ENCODE measurements at places on chromosomes 3 and 15. TPM values are rescaled to one million over a fixed set of nuclear protein-coding genes. Genes with fewer than 3 reads are reported as not detected.

GRCh38 chr15:47885920-47886319, 168.6 kb downstream of the SEMA6D start:
- H3K4me3 ChIP-seq = no peak overlapping the region
- no peak overlapping the region for H3K27ac ChIP-seq
- no peak for DNase-seq
- H3K27me3 ChIP-seq = no peaks in the 10 kb centered on the region
- no peaks in the 10 kb centered on the region for H3K36me3 ChIP-seq

DNA sequence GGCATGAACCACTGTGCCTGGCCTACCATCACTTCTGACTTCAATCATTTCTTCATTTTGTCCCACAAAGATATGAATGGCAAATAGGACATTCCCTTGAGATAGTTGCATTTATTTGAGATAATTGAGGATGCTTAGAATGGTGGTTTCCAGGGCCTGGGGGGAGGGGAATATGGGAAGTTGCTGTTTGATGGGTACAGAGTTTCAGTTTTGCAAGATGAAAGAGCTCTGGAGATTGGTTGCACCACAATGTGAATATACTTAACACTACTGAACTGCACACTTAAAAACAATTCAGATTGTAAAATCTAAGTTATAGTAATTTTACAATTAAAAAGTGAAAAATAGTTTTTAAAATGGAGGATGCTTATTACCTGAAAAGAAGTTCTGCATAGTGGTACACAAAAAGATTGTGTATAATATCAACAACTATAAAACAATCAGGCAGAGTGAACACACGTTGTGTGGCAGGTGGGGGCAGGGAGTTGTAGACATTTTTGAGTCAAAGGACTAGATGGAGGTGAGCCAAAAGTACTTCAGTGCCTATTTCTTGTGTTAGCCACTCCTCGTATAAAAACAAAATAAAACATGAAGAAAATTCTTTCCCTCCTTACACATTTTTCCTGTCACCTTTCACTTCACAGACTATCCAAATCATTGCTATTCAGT, 18.5 kb upstream of the RIOX2 start:
- no peaks in the 10 kb centered on the region for H3K36me3 ChIP-seq
- no peak overlapping the region for H3K27ac ChIP-seq
- no peaks in the 10 kb centered on the region for H3K27me3 ChIP-seq

The DPH3 gene
- 14.4 TPM for total RNA-seq

DNA sequence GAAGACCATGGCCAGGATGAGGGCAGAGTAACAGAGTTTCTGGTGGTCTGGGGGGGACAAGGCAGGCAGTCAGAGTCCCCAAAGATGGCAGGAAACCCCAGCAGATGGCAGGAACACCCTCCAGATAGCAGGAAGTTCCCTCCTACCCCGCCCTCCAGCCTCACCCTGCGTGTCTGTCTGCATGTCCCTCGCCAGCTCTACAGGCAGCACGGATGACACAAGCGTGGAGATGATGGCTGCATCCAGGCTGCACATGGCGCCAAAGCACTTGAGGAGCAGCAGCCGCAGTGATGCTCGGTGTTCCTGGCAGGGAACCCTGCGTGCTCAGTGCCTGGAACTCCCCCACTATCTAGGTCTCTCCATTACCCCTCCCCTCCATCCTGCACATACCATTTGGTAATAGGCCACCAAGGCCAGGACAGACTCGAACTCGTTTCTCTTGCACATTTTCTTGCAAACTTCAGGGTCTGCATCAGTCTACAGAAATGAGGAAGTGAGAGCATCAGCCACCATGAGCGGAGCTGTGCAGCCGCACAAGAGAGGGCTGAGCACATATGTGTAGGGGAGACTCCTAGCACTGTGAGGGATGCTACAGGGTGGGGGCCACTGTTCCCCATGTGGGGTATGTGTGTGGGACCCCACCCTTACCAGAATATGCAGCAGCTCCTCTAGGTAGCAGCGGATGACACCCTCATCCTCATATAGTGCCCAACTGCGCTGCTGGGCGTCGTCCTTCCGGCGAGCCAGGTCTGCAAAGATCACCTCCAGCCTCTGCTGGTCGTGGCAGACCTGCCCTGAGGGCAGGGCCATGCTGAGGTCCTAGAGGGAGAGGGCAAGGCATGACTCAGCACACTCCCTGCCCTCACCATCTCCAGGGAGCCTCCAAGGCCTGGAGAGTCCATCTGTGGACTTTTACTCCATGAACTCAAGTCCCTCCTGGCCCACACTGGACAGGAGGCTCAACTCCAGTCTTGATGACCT, 6.0 kb downstream of the NCKIPSD start:
- peak; percentile 74 for DNase-seq
- H3K36me3 ChIP-seq = peaks cover 28% of the 10 kb centered on the region
- H3K27ac ChIP-seq = no peak overlapping the region
- no peaks in the 10 kb centered on the region for H3K27me3 ChIP-seq

- H3K27me3 ChIP-seq = no peaks in the 10 kb centered on the region
- no peaks in the 10 kb centered on the region for H3K36me3 ChIP-seq
- H3K4me3 ChIP-seq = no peak overlapping the region
- no peaks in the 10 kb centered on the region for H3K4me1 ChIP-seq
- no peak overlapping the region for H3K27ac ChIP-seq
Measured at GRCh38 chr15:84886211-84886983, 1.9 kb downstream of the SLC28A1 start.

The PLA2G4D gene
- not detected for total RNA-seq

The GYG1 gene
- 50.8 TPM for total RNA-seq

DNA sequence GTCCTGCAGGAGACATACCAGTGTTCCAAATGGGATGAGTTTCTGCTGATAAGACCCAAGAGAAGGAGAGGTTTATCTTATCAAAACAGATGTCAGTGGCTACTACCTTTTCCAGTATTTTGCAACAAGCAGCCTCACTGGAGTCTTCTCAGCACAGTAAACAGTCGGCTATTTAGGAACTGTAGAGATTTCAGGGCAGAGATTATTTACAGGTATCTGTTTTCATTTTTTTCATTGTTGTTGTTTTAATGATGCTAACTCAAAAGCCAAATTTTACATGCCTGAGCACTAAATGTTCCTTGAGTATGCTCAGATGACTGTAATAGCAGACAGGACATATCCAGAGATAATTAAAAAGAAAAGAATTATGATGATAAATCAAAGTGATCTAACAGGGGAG, 252.1 kb downstream of the EPHA6 start:
- H3K4me3 ChIP-seq = no peak overlapping the region
- H3K4me1 ChIP-seq = no peaks in the 10 kb centered on the region
- no peak overlapping the region for H3K27ac ChIP-seq
- no peak for DNase-seq
- no peaks in the 10 kb centered on the region for H3K27me3 ChIP-seq
- no peaks in the 10 kb centered on the region for H3K36me3 ChIP-seq

Measured in spleen (tissue), 13 donors.